ENCODE measurements at places on chromosomes 12 and 14.

DNA sequence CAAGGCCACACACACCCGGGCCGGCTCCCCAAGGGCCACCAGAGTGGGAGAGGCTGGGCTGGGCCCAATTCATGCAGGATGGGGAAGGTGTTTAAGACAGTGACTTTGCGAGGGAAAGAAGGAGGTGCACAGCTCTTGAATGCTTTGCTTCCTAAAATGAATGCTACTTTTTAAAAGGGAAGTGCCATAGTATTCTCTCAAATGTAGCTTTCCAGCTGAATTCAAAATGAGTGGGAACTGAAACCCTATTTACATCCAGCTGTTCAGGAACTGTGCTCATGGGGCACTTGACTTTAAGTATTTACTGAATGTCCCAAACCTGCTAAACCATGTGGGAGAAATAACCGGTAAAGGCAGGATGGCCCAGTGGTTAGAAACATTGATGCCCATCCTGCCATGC lies 7.6 kb downstream of the ITPK1 start:
- H3K27ac ChIP-seq: no peak overlapping the region
- DNase-seq: no peak
- peaks cover 56% of the 10 kb centered on the region for H3K4me1 ChIP-seq

GRCh38 chr14:57865066-57865402 lies 858 bp downstream of the SLC35F4 start:
- no peak overlapping the region for H3K4me3 ChIP-seq
- no peaks in the 10 kb centered on the region for H3K4me1 ChIP-seq
- H3K36me3 ChIP-seq: no peaks in the 10 kb centered on the region
- H3K27ac ChIP-seq: no peak overlapping the region
- DNase-seq: no peak
- peaks cover 31% of the 10 kb centered on the region for H3K27me3 ChIP-seq

DNA sequence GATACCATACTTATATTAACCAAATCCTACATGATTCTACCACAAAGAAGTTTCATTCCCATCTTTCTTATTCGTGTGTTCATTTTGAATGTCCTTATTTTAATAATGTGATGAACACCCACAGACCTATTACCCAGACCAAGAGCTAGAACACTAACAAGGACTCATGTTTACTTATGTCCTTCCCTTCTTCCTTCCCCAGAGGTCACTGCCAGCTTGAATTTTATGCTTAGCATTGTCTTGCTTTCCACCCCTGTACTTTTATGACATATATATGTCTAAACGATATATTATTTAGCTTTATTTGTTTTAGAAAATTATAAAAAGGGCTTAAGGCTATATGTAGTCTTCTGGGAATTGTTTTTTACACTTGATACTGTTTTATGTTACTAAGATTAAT lies 238.6 kb downstream of the LRIG3 start:
- H3K27ac ChIP-seq: no peak overlapping the region
- no peak overlapping the region for H3K4me3 ChIP-seq
- H3K27me3 ChIP-seq: no peaks in the 10 kb centered on the region
- no peaks in the 10 kb centered on the region for H3K4me1 ChIP-seq
- peaks cover 2% of the 10 kb centered on the region for H3K36me3 ChIP-seq

DNA sequence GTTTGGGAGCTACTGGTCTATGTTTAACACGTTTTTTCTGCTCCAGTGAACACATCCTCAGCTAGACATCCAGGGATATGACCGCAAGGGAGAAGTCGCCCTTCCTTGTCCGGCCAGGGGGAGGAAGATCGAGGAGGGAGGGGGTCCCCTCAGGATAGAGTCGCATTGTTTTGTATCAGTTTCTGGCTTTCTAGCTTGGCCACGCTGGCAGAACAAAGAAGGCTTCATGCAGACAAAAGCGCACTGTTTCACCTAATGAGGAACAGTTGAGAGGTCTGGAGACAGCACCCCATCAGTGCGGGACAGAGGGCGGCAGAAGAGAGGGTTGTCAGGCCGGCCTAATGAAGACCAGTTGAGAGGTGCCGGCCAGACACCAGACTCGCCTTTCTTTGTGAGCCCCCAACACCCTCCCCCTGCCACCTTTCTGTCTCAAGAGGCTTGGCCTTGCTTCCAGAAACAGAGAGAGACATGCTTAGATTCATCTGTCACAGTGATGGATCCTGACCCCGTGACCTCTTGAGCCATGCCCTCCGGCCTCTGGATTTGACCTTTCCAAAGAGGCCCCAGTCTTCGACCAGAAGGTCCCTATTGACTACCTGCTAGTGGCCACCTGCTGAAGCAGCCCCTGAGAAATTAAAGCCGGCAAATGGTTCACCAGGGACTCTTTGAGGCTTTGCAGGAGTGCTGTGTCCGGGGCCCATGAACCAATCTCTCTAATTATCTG lies 254.7 kb upstream of the TBX3 start:
- no peak overlapping the region for H3K4me3 ChIP-seq
- no peaks in the 10 kb centered on the region for H3K36me3 ChIP-seq
- no peaks in the 10 kb centered on the region for H3K4me1 ChIP-seq
- no peaks in the 10 kb centered on the region for H3K27me3 ChIP-seq
- no peak for DNase-seq

DNA sequence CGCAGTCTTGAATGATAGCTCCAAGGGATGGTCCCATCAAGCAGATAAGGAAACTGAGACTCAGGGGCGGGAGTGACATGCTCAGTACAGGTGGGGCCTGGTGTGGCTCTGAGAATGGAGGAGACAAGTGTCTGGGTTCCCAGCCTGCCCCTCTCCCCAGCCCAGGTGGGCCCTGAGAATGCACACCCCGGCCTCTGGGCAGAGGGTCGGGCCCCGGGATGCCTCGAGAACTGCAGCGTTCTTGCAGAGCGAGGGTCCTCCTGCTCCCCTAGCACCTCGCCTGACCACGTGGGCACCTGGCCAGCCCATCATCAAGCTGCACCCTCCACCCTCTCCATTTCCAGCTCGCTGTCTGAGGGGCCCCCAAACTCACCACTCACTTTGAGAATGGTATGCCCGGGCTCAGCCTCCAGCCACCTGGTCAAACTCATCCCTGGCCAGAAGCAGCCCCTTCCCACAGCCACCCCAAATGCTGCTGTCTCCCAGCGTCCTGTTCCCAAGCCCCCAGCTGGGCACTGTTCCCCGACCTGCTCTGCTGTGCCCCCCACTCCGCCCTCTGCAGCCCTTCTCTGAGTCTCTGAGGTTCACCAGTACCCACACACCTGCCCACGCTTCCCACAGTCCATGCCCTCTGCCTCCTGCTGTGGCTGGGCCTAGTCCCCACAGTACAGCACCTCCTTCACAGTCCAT lies 44.3 kb downstream of the CYP46A1 start:
- no peak overlapping the region for H3K27ac ChIP-seq
- peaks cover 2% of the 10 kb centered on the region for H3K4me1 ChIP-seq
- H3K36me3 ChIP-seq: no peaks in the 10 kb centered on the region
- H3K27me3 ChIP-seq: peaks cover 78% of the 10 kb centered on the region
